ENCODE measurements at places on chromosomes 7 and 10. TPM values are rescaled to one million over a fixed set of nuclear protein-coding genes. Genes with fewer than 3 reads are reported as not detected.

The PNLIPRP1 gene
- total RNA-seq: not detected

The FAM237B gene
- total RNA-seq: not detected

The INPP5F gene
- total RNA-seq: 15.0 TPM

The RBM17 gene
- total RNA-seq: 27.1 TPM

The TES gene
- 44.1 TPM for total RNA-seq

The CACUL1 gene
- 19.9 TPM for total RNA-seq

The AKR1C4 gene
- not detected for total RNA-seq

The SPDYE1 gene
- not detected for total RNA-seq

The MYL10 gene
- not detected for total RNA-seq

The MYOF gene
- 234 TPM for total RNA-seq

The LLCFC1 gene
- not detected for total RNA-seq

The FGFBP3 gene
- 0.18 TPM for total RNA-seq

The SUMF2 gene
- 263 TPM for total RNA-seq

The EVX1 gene
- total RNA-seq: not detected

The SFTPA1 gene
- not detected for total RNA-seq

The PLEKHS1 gene
- not detected for total RNA-seq

The AQP1 gene
- total RNA-seq: 1.1 TPM

The TSPAN15 gene
- 14.0 TPM for total RNA-seq

The SDK1 gene
- total RNA-seq: 2.0 TPM

The DYNC1I1 gene
- total RNA-seq: 0.71 TPM

The OAT gene
- total RNA-seq: 242 TPM

The CLRN3 gene
- total RNA-seq: not detected

The PIK3CG gene
- under 0.01 TPM for total RNA-seq

The CCDC146 gene
- total RNA-seq: under 0.01 TPM

The BNIP3 gene
- 105 TPM for total RNA-seq

The CARD11 gene
- total RNA-seq: 3.9 TPM

The GAD2 gene
- total RNA-seq: not detected

The PLCE1 gene
- 3.5 TPM for total RNA-seq

The SMKR1 gene
- not detected for total RNA-seq

The ATP6V1F gene
- 108 TPM for total RNA-seq

The SLC26A4 gene
- 0.18 TPM for total RNA-seq

The USP6NL gene
- total RNA-seq: 6.1 TPM

The FAM20C gene
- 71.2 TPM for total RNA-seq

The IL6 gene
- total RNA-seq: 9.5 TPM

The GIMAP8 gene
- not detected for total RNA-seq

The CFAP43 gene
- total RNA-seq: under 0.01 TPM

The SPDYE8 gene
- not detected for total RNA-seq

The MEOX2 gene
- total RNA-seq: not detected
